ENCODE measurements at places on chromosomes 1 and 21.
A peak's percentile ranks its signal among the peaks of the same experiment; 100 is the strongest.

GRCh38 chr21:44980562-44981489 is 41.0 kb downstream of the SLX9 start:
- no peak for DNase-seq

GRCh38 chr1:196558411-196558810 is 49.8 kb downstream of the KCNT2 start:
- DNase-seq: peak; percentile 85

DNA sequence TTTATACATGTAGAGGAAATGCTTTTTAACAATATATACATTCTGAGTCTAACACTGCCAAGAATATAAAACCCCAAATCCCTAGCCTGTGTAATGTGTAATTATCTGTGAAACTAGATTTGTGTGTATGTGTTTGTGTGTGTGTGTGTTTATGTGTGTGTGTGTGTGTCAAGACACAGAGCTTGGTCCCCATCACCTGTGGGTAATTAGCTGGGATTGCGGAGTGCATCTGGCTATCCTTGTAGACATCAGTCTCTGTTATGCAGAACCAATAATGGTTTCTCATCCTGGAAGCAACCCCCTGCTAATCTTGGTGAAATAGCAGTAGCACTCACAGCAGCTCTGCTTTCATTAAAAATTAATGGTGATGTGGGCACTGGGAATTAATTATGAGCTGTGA is 26.3 kb upstream of the ST6GALNAC3 start:
- no peak for DNase-seq

DNA sequence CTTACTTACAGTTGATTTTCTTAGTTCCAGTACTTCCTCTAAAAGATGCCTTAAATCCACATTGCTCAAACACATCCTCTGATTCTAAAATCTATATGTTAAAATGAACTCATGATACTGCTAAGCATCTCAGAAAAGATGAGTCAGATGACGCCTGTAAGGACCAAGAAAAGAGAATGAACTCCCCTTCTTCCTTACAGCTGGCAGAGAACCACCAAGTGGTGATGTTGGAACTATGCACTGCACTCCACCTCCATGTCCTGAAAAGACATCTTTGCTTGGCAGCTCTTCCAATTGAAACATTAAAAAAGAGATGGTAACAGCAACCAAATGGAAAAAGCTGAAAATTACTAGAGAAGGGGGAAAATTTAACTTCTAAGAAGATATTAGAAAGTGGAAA is 648.8 kb downstream of the PTPRC start:
- DNase-seq: no peak

DNA sequence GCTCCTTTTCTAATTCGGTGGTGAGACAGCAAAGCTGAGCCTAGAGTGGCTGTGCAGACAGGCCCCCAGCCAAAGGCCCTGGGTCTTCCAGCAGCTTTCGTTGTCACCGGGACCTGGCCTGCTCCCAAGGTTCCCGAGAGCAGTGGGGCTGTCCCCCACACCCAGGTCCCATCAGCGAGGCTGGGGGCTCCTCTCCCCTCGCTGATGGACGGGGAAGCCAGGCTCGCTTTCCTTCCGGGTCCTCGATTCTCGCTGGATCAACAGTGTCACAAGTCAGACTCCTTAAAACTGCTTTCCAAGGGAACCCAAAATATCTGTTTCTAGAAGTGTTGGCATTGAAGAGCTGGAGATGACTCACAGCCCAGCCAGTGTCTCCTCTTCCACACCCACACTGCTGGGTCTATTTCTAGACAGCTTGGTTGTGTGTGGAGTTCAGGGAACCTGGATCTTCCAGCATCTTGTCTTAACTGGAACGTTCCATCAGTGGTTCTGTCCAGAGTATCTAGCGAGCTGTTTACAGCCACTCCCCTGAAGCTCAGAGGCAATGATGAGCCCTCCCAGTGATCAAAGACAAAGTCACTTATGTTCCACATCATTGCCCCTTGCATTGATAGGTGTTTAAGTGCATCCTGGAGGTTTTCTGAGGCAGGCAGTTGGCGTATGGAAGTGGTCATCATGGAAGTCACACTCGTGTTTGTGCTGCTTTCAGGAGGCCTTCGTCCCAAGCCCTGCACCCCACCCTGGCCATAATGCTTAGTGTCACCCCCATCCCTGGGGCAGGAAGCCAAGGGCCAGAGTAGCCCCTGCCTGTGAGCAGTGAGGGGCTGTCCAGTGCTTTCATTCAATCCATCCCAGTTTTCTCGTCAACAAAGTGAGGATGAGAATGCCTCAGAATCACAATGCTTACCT is 35.2 kb downstream of the RRP1 start:
- DNase-seq: no peak

Measured in H4 (cell line).